ENCODE measurements at places on chromosomes 2 and 18. TPM values are rescaled to one million over a fixed set of nuclear protein-coding genes. Genes with fewer than 3 reads are reported as not detected.

The STAT4 gene
- 1.1 TPM for total RNA-seq

The UGT1A5 gene
- not detected for total RNA-seq

The OR6B2 gene
- not detected for total RNA-seq

The ITPRIPL1 gene
- 5.5 TPM for total RNA-seq

The STAM2 gene
- 32.2 TPM for total RNA-seq

The SNORC gene
- 2.5 TPM for total RNA-seq

The COL3A1 gene
- 13.4 TPM for total RNA-seq

The UGP2 gene
- total RNA-seq: 72.6 TPM

The RGPD4 gene
- total RNA-seq: not detected

GRCh38 chr2:155203178-155203577, 504.7 kb downstream of the KCNJ3 start:
- DNase-seq: no peak

DNA sequence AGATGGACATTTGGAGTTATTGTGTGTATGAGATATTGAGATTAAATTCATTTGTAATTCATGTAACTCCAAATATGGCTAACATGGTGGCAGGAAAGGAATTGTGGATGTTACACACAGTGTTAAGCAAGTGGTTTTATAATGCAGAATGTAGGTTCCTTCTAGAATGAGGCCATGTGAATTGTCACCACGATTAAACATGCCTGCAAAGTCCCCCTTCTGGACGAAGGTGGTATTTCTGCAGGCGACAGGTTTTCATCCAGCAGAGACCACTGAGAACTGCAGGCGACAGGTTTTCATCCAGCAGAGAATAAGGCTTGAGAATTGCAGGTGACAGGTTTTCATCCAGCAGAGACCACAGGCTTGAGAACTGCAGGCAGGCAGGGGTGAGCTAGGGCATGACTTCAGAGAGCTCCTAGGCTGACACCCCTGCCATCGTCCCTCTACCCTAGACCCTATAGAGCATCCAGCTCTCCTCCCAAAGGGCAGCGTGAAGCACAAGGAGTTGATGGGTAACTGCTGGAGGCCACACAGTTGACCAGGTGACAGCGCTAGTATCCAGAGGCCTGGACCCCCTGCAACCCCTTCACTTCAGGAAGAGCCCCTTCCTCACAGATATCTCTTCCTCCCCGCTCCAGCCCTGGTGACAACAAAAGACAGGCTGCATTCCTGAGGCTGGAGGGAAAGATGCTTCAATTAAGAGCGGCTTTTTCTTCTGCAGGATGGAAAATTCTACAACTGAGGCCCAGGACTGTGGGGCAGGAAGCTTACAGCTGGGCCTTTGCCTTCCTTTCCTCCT, 175.8 kb downstream of the LOXHD1 start:
- DNase-seq: no peak

GRCh38 chr18:13577091-13577697, 149.2 kb downstream of the FAM210A start:
- DNase-seq: no peak

GRCh38 chr2:70643715-70644114, 90.1 kb upstream of the TGFA start:
- DNase-seq: no peak

DNA sequence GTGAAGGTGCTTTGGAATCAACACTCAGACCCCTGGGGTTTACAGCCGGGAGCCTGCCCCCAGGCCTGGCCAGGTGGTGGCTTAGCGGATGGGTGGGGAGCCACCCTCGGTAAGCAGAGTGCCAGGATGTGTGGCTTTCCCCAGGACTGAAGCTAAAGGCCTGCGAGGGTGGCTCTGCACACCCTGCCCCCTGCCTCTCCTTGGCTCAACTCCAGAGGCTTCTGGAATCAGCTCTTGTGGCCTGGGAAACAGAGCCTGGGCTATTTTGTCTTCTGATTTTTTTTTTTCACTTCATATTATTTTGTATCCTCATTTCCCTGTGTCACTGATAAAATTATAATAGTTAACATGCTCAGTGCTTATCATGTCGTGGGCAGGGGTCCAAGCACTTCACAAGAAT, 79.8 kb downstream of the RHOB start:
- no peak for DNase-seq

DNA sequence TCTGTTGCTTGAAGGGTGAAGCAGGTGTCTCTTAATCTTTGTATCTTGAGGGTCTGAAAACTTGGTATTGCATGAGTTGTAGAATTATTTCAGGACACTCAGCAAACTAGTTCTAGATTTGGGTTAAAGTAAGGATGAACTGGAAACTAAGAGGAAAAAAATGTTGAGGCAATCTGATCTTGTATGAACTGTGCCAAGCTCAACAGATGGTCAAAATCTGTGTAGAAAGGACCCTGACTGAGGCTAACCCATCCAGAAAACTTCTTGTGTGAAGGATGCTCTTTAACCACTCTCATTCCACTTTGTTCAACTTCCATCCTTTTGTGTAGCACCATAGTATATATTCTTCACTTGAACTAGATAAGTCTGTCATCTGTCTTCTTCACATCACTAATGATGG, 861.7 kb downstream of the SLC4A3 start:
- no peak for DNase-seq

GRCh38 chr2:204984518-204984917, 439.2 kb downstream of the PARD3B start:
- DNase-seq: peak; percentile 7

DNA sequence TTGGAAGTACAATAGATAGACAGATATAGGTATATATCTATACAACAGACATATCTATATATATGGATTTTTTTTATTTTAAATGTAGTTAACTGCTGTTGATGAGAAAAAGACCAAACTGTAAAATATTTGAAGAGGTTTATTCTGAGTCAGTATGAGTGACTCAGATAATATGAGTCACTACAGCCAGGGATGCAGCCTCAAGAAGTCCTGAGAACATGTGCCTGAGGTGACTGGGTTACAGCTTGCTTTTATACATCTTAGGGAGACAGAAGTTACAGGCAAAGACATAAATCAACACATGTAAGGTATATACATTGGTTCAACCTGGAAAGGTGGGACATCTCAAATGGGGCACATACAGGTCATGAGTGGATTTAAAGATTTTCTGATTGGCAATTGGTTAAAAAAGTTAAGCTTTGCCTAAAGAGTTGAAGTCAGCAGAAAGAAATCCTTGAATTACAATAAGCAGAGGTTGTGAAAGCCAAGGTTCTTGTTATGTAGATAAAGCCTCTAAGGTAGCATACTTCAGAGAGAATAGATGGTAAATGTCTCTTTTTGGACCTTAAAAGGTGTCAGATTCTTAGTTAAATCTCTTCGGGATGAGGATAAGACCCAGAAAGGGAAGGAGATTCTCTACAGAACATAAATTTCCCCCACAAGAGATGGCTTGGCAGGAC, 149.9 kb downstream of the RBM43 start:
- peak; percentile 56 for DNase-seq

- DNase-seq: no peak
These were observed 13.9 kb downstream of the CROCC2 start for GRCh38 chr2:240919786-240920782.

- no peak for DNase-seq
These were observed 207.6 kb upstream of the PARD3B start for GRCh38 chr2:204337638-204338037.

DNA sequence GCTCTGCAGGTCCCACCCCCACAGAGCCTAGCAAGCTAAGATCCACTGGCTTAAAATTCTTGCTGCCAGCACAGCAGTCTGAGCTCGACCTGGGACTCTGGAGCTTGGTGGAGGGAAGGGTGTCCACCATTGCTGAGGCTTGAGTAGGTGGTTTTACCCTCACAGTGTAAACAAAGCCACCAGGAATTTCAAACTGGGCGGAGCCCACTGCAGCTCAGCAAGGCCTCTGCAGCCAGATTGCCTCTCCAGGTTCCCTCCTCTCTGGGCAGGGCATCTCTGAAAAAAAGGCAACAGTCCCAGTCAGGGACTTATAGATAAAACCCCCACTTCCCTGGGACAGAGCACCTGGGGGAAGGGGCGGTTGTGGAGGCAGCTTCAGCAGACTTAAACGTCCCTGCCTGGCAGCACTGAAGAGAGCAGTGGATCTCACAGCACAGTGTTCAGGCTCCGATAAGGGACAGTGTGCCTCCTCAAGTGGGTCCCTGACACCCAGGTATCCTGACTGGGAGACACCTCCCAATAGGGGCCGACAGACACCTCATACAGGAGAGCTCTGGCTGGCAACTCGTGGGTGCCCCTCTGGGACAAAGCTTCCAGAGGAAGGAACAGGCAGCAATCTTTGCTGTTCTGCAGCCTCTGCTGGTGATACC, 20.0 kb upstream of the NEMP2 start:
- DNase-seq: no peak

GRCh38 chr2:115165529-115166109, 723.2 kb downstream of the DPP10 start:
- peak; percentile 14 for DNase-seq

DNA sequence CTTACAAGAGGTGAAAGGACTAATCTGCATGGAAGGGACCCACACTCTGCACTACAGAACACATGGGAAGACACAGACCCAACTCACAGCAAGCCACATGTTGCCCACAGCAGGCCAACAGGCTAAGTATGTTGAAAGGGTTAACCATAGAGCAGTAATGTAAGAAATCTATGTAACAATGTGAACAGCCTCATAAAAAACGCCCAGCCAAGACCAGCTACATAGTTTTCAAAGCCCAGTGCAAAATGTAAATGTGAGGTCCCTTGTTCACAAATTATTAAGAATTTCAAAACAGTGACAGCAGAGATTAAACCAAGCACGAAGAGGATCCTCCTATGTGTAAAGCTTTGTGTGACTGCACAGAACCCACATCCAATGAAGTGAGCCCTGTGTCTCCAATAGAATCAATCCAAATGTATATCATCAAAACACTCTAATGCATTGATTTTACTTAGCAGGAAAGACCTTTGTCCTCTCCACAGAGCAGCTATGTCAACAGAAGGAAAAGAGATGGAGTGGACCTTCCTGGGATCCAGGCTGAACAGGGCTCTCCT, 210.1 kb downstream of the AGPS start:
- no peak for DNase-seq

- no peak for DNase-seq
These were observed 326.7 kb downstream of the SUCLG1 start for GRCh38 chr2:84132370-84132769.

GRCh38 chr18:44826418-44827259, 146.0 kb downstream of the SETBP1 start:
- peak; percentile 73 for DNase-seq

DNA sequence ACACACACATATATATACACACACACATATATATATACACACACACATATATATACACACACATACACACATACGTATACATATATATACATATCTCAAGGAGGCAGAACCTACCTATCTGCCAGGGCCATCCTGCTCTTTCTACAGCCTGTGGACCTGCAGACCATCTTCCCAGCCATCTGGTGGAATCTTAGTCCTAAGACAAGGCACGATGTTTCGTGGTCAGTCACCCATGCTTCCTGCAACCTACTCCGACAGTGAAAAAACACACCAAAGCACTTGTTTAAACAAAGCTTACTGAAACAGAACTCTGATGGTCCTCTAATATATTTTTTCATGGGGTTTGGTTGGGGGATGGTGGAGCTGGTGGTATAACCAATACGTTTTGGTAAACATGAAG, 164.2 kb upstream of the ZNF521 start:
- no peak for DNase-seq

DNA sequence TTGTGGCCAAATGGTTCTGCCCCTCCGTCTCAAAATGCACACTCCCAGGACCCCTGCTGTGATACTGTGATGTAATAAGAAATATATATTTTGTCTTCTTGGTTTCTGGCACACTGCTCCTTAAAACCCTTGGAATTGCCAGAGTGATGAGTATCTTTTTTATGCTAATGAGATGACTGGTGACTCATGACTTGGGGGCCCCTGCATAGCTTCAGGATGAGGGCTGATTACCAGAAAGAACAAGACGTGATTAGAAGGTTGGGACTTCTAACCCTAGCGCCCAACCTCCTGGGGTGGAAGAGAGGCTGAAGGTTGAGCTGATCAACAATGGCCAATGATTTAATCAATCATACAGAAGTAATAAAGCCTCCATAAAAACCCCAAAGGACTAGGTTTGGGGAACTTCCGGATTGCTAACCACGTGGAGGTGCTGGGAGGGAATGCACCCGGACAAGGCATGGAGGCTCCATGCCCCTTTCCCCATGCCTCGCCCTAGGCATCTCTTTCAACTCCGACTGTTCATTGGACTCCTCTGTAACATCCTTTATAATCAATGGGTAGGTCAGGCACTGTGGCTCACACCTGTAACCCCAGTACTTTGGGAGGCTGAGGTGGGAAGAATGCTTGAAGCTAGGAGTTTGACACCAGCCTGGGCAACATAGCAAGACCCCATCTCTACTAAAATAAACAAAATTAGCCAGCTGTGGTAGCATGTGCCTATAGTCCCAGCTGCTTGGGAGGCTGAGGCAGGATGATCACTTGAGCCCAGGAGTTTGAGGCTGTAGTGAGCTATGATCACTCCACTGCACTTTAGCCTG, 89.1 kb downstream of the HS1BP3 start:
- no peak for DNase-seq

DNA sequence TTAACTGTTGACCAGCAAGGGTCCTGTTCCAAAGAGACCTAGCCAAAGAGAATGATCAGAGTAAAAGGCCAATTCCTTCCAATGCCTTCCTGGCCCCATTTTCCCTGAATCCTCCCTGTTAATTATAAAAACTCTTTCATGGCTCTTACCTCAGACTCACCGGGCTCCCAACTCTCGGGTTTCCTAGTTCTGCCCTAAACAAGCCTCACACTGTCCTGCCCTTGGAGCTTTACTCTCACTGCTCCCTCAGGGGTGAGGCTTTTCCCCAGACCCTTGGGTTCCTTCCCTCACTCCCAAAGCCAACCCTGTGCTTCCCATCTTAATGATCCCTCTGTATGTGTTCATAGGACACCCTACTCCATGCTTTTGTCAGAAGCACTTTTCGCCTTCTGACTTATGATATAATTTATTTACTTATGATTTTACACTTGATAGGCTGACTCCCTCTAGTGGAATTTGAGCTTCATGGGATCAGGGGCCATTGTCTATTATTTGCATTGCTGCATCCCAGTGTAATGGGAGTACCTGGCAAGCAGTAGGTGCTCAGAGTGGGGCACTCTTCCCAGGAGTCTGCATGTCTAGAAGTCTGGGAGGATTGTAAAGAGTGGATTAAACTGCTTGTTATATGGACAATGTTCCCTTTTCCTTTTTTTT, 29.9 kb upstream of the ZNG1B start:
- DNase-seq: no peak

DNA sequence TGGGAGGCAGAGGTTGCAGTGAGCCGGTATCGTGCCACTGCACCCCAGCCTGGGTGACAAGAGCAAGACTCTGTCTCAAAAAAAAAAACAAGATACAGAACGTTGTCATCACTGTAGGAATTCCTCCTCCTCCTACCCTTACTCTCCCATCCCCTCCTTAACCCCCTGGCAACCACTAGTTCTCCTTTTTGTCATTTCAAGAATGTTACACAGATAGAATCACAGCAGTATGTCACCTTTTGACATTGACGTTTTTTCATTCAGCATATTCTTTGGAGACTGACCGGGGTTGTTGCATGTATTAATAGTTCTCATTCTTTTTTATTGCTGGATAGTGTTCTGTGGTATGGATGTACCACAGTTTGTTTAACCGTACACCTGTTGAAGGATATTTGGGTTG, 32.4 kb downstream of the TTLL4 start:
- DNase-seq: no peak
